Anterior cingulate cortex (tissue), 58 donors: ENCODE measurements at places on chromosomes 13 and 19.

GRCh38 chr19:16075430-16076153 is 703 bp upstream of the TPM4 start:
- no peak for DNase-seq

DNA sequence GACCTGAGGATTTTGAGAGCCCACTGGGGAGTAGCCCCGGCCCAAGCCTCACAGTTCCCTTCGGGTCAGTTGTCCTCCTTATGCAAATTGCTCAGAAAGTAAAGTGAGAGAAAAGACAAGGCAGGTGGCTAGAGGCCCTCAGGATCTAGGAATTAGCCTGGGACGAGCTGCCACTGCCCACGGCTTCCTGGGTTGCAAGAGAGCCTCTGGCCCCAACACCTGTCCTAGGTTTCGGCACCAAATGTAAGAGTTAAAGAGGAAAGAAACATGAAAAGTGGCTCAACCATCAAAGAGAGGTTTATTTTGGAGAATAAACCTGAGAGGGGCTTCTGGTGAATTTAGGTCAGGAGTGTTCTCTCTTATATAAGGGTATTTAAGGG is 25.6 kb downstream of the TMEM255B start:
- DNase-seq, result no peak

DNA sequence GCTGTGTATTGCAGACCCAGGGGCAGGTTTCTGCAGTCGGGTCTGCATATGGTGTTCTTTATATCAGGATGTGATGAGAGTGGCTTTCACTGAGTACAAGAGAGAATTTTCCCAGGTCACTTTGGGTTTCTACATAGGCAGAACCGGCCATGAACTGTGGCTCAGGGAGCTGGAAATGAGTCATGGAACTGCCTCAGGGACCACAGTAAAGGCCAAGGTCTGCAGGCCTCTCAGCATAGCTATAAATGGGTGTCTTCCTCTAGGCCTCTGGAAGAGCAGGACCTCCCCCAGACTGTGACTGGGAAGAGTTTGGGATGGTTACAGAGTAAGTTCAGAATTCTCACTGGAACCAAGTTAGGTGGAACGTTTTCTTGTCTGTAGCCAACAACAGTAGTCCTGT is 51.8 kb upstream of the ZNF681 start:
- DNase-seq, result no peak

DNA sequence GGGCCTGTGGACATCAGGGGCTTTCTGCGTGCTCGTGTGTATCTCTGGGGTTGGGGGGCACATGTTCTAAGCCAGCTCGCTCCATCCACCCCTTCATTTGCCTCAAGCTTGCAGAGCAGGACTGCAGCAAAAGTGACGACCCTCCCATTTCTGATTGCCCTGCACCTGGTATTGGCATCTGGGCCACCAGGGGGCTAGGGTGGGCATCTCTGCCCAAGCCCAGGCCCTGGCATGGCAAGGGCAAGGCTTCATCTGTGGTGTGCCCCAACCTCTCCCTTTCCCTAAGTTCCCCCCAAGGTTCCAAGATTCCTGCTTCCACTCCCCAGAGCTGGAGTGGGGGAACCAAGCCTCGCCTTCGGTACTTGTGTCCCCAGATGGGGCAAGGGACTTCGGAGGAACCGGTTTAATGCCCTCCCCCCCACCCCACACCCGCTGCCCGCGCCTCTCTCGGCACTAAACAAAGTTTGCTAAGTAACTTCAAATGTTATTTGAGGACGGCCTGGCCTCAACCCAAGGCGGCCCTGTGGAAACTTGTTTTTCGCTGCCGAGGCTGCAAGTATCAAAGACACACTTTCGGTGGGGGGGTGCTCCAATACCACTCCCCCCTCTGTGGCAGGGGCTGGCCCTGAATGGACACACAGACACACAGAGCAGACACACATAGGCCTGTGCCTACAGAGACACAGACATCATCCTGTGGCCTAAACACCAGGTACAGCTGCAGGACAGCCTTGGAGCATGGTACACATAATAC is 12.2 kb downstream of the NFIX start:
- DNase-seq, result no peak

DNA sequence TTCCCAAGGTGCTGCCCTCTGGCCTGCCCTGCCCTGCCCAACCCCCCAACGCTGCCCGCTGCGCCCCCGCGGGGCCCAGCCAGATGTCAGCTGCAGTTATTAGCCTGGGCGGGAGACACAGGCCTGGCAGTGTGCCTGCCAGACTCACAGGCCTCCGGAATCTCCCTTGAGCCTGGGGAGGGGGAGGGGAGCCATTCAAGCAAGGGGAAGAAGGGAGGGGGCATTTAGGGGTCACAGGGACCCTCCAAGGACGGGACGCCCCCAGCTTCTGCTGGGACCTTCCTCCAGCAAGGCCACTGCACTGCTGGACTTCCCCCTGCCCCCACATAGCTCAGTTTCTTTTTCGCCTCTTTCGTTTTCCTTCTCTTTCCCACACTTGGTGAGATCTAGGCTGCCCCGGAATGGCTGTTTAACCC is 2.6 kb upstream of the JUNB start:
- DNase-seq, result peak; percentile 42

DNA sequence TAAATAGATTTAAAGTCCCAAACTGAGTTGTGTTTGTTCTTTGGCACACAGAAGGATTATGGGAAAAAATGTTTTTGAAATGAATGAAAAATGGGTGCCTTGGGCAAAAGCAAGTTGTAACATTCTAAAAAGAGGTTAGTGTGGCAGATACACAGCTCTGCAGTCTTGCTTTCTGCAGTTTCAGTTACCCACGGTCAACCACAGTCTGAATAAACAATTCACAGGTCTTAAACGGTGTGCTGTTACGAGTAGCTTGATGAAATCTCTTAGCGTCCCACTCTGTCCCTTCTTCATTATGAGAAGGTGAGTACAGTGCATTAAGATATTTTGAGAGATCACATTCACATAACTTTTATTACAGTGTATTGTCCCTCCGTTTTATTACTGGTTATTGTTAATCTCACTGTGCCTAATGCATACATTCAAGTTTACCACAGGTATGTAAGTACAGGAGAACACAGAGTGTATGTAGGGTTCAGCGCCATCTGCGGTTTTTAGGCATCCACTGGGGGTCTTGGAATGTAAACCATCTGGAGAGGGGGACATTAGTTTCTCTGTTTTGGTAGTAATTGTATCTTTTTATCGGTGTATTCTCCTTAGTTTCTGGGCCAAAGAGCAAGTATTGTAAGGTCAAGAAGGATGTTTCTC is 8.1 kb downstream of the FARP1 start:
- no peak for DNase-seq
